ENCODE measurements at places on chromosomes 13 and 19.
A peak's percentile ranks its signal among the peaks of the same experiment; 100 is the strongest.

GRCh38 chr13:33051632-33052031 lies 35.4 kb downstream of the KL start:
- no peak for DNase-seq

DNA sequence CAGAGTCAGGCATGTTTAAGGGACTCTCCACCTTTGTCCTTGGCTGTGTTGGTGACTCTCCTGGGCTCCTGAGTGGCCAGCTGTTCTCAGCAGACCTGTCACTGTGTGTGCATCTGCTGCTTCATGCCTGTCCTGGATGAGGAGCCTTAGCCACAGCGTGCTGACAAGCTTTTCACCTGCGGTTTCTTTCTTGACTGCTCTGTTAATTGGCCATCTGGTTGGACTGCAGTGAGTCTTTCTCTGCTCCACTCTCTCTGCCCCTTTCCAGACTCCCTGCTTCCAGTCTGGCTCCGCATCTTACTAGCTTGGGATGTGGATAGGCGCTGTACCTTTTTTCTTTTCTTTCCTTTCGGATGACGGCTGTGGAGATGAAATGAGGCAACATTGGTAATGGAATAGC lies 38.8 kb downstream of the POLR1D start:
- DNase-seq: no peak

GRCh38 chr13:32976056-32976805 lies 40.0 kb upstream of the KL start:
- DNase-seq: no peak

DNA sequence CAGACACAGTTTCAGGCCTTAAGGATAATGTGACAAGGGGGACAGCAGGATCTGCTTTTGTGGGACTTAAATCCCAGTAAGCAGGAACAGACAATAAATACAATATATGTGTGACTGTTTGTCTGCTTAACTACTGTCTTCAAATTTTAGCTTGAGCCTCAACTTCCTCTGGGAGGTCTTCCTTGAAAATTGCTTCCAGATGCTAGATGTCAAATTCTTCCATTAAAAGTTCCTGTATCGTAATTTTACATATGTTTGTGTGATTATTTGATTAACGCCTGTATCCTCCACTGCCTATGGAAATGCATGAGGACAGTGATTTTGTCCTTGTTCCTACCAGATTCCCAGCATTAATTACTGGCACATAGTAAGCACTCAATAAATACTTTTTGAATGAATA lies 385.5 kb downstream of the NDFIP2 start:
- no peak for DNase-seq

- peak; percentile 11 for DNase-seq
Observed at GRCh38 chr19:19538061-19538784, at the start of gene CILP2. TSS of gene CILP2 (plus strand) at chr19:19538265. CDS start at chr19:19538350, 85 bp downstream.

DNA sequence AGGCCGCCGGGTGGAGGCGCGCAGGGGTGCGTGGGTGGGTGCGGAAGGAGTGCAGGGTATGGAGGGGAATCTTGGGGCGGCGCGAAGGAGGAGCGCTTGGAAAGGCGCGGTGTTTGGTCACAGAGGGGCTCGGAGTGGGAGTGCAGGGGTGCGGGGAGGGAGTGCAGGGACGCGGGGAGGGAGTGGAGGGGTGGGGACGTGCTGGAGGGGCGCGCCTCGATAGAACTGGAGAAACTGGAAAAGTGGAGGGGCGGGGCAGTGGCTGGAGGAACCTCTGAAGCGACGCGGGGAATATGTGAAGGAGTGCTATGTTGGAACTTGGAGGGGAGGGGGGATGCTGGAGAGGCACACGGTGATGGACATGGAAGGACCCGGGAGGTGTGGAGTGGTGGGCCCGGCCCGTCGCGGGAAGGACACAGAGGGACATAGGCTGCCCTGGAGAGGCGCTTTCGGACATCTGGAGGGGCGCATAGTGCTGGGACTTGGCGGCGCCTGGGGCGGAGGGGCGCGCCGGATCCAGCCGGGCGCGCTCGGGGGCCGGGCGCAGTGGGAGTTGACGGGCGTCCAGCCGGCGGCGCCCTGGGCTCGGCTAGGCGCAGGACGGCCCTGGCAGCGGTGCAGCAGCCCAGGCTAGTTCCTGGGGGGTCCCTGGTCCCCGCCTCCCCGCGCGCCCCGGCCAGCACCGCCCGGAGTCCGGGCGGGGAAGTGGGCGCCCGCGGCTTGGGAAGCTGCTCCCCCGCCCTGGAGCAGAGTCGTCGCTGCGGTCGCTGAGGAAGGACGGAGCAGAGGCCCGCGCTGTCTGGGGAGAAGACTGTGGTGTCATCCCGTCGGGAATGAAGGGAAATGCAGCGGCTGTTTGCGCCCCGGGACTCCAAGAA lies 20.8 kb upstream of the SGCG start:
- DNase-seq: no peak

GRCh38 chr19:32976223-32976805 lies 4.3 kb downstream of the FAAP24 start:
- DNase-seq: peak; percentile 42

DNA sequence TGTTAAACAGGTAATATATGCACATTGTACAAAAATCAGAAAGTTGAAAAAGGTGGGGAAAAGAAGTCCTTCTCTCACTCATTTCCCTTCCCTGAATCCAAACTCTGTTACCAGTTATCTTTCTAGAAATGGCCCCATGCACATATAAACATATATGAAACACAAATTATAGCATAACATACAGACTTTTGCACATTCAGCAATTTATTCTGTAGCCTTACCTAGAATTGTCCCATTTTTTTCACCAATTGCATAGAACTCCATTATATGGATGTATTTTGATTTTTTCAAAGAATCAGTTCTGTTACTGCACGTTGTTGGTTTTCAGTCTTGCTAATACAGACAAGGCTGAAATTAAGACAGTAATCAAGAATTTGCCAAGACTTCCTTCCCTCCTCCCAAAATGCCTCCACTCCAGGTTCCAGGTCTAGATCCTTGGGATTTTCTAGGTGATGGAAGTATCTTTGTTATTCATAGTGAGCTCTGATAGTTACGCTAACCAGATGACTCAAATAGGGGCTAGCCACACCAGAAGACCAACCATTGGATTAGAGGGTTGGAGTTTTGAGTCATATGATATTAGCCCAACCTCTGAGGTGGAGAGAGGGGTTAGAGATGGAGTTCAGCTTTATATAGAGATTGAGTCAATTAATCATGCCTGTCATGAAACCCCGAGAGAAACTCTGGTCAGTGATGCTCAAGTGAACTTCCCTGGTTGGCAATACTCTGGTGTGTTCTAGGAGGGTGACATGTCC lies 30.7 kb downstream of the GPR180 start:
- no peak for DNase-seq

All from CD4-positive, alpha-beta T cell treated with Interferon gamma for 1 hour (primary cell).